Esophagus (tissue), 2 donors: ENCODE measurements at places on chromosomes 7 and 10. TPM values are rescaled to one million over a fixed set of nuclear protein-coding genes. Genes with fewer than 3 reads are reported as not detected.

PRLHR gene
- polyA plus RNA-seq: 0.01 TPM

SYT15 gene
- polyA plus RNA-seq: 1.2 TPM

PHKG1 gene
- 1.1 TPM for polyA plus RNA-seq

CCDC172 gene
- not detected for polyA plus RNA-seq

WIPF3 gene
- 0.56 TPM for polyA plus RNA-seq

ARHGEF35 gene
- polyA plus RNA-seq: 20.0 TPM

GCC1 gene
- polyA plus RNA-seq: 2.5 TPM

PLXNA4 gene
- polyA plus RNA-seq: 0.55 TPM

SYCE1 gene
- 2.2 TPM for polyA plus RNA-seq

PIK3CG gene
- 0.22 TPM for polyA plus RNA-seq

MYL10 gene
- polyA plus RNA-seq: not detected

GBX1 gene
- not detected for polyA plus RNA-seq

SVOPL gene
- polyA plus RNA-seq: 0.13 TPM

ZNF853 gene
- polyA plus RNA-seq: 1.2 TPM

CTNNA3 gene
- 0.10 TPM for polyA plus RNA-seq

NKX2-3 gene
- polyA plus RNA-seq: 0.14 TPM

SPDYE2B gene
- not detected for polyA plus RNA-seq

AKR1D1 gene
- polyA plus RNA-seq: not detected

UTF1 gene
- not detected for polyA plus RNA-seq

CDCA7L gene
- 10.8 TPM for polyA plus RNA-seq

CCDC126 gene
- 5.3 TPM for polyA plus RNA-seq

TMEM130 gene
- polyA plus RNA-seq: 0.02 TPM

ZNF212 gene
- 10.2 TPM for polyA plus RNA-seq

SLF2 gene
- 9.4 TPM for polyA plus RNA-seq

COL1A2 gene
- polyA plus RNA-seq: 26.4 TPM

ADRB1 gene
- polyA plus RNA-seq: 0.22 TPM

NRCAM gene
- polyA plus RNA-seq: 0.96 TPM

NYAP1 gene
- 0.32 TPM for polyA plus RNA-seq

POR gene
- polyA plus RNA-seq: 102 TPM

SPACDR gene
- polyA plus RNA-seq: 0.65 TPM

FANK1 gene
- 8.1 TPM for polyA plus RNA-seq

MMS19 gene
- 37.8 TPM for polyA plus RNA-seq

RADIL gene
- 0.29 TPM for polyA plus RNA-seq

MEIG1 gene
- not detected for polyA plus RNA-seq

PDE6C gene
- not detected for polyA plus RNA-seq

C10orf53 gene
- not detected for polyA plus RNA-seq

NUPR2 gene
- polyA plus RNA-seq: 0.67 TPM

NSUN5 gene
- 16.2 TPM for polyA plus RNA-seq

SPDYE8 gene
- polyA plus RNA-seq: not detected

NFKB2 gene
- polyA plus RNA-seq: 22.6 TPM

CALCR gene
- polyA plus RNA-seq: not detected
